NCI-H2081 treated with DMSO at 0.1 percent for 48 hours (cell line): ENCODE measurements at places on chromosomes 12 and 14.
A peak's percentile ranks its signal among the peaks of the same experiment; 100 is the strongest.

DNA sequence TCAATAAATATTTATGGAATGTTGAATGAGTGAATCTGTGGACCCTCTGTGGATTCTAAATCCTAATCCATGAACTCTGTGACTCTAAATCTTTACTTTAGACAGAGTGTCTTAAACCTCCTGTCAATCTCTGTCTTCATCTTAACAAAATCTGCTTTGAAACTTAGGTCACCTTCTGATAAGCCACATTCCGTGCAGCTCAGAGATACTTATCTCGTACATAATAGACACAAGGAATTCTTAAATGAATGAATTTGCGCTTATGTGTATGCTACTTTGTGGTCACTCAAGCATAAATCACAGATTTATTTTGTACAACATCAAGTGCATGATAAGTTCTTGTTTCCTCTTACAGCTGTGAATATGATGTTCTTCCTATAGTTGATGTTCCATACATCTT is 2.2 kb upstream of the KRAS start:
- DNase-seq = no peak

DNA sequence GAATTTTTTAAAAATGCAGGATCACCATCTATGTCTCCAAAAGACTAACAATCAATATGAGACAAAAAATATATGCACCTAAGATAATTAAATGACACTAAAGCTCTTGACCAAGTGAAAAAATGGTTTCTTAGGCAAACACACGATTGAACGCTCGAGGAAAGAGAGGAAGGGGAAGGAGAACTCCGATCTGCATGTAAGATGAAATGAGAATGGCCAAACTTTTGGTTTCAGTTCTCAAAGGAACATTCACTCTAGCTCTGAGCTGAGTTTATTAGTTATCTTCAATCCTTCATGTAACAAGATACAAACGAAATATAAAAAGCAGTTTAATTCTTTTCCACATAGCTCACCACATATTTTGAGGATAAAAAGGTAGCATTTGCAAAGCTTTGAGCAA is 2.8 kb downstream of the DYRK4 start:
- no peak for DNase-seq

DNA sequence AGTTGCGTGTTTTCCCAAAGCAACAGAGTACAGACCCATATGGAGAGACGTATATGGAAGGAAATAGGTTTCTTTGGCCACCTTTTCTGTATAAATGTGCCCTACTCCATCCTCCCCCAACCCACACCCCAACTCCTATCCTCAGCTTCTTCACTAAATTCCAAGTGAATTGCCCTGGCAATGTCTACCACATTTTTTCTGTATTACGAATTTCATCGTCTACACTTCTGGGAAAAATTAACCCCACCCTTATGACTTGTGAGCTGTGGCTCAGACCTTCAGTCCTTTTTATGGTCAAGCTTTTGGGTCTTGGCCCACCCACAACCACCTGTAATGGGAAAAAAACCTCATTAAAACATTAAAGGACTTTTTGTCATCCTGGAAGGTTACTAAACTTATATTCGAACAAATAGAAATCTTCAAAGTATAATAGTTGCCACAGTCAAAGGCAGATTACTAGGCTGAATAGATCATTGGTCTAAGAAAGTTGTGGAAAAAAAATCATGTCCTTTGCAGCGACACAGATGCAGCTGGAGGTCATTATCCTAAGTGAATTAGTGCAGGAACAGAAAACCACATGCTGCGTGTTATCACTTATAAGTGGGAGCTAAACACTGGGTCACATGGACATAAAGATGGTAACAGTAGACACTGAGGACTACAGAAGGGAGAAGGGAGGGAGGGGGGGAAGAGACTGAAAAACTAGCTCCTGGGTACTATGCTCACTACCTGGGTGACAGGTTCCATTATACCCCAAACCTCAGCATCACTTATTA is 15.7 kb upstream of the NFKBIA start:
- no peak for DNase-seq

DNA sequence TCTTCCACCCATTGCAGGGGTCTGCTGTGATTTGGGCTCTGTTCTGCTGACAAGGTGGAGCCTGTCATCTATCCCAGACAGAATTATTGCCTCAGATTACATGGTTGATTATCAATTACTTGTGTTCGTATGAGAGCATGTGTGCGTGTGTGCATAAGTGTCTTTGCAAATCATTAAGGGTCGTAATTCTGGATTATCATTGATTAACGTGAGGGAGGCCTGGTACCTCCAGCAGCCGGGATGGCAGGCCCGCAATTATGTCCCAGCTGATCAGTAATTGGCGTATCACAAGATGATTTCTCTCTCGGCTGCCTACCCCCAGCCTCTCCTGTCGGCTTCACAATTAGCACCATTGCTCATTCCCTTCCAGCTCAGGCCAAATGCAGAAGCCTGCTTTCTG is 29.6 kb upstream of the IRF2BPL start:
- no peak for DNase-seq

GRCh38 chr12:61504396-61505080 is 755.7 kb upstream of the USP15 start:
- no peak for DNase-seq

DNA sequence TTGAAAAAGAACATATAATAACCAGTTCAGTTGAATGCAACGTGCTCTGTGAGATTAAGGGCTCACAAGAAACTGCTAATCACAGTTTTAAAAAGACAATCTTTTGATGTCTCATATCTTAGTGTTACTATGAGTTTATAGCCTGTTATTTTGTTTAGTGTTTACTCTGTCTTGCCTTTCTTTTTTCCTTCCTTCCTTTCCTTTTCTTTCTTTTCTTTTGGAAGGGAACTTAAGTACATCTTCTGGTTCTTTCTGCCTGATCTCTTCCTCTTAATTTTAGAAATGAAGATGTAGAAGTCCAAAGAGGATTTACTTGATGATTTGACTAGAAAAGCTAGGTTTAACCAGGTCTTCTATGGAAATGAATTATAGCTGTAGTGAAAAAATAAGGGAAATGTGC is 38.2 kb downstream of the WNK1 start:
- no peak for DNase-seq

- no peak for DNase-seq
These were observed 235.4 kb downstream of the RASSF9 start for GRCh38 chr12:85600841-85601240.

- DNase-seq = no peak
These were observed 11.6 kb upstream of the HECTD1 start for GRCh38 chr14:31219169-31219568.

DNA sequence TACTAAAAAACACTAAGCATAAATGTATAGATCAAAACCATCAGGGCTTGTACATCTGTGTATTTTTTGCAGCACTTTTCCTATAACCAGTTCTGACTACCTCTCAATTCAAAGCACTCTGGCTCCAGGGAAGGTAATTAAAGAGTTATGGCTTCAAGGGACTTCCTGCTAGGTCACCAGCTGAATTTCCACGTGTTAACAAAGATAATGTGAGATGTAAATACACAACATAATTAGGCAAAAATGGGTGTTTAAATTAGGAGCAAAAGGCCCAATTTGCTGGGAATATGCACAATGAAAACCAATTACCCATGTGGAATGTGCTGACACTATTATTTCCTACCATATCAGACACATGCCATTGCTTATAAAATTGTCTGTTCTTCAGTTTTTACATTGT is 513.4 kb upstream of the FLRT2 start:
- peak; percentile 42 for DNase-seq

GRCh38 chr12:102913453-102914226 is 3.4 kb downstream of the PAH start:
- DNase-seq = no peak

DNA sequence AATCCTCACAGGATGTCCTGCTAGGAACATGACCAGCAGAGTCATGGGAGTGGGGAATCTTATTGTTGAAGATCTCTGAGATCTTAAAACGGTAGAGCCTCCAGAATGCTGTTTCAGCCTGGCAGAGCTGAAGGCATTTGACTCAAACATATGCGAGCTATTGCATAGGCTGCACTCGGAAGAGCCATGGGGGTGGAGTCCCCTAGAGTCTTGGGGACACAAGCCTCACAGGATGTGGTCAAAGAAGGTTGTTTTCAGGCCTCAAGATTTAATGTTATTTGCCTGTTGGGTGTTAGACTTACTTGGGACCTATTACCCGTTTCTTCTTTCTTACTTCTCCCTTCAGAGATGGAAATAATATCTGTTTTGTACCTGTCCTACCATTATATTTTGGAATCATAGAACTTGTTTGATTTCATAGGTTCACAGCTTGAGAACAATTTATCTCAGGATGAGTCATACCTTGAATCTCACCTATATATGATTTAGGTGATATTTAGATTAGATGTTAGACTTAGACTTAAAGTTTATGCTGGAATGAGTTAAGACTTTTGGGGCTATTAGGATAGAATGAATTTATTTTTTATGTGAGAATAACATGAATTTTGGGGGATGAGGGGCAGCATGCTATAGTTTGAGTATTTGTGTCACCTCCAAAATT is 172.2 kb upstream of the ATP2B1 start:
- DNase-seq = no peak

GRCh38 chr12:124805876-124806668 is 57.6 kb downstream of the SCARB1 start:
- DNase-seq = no peak

DNA sequence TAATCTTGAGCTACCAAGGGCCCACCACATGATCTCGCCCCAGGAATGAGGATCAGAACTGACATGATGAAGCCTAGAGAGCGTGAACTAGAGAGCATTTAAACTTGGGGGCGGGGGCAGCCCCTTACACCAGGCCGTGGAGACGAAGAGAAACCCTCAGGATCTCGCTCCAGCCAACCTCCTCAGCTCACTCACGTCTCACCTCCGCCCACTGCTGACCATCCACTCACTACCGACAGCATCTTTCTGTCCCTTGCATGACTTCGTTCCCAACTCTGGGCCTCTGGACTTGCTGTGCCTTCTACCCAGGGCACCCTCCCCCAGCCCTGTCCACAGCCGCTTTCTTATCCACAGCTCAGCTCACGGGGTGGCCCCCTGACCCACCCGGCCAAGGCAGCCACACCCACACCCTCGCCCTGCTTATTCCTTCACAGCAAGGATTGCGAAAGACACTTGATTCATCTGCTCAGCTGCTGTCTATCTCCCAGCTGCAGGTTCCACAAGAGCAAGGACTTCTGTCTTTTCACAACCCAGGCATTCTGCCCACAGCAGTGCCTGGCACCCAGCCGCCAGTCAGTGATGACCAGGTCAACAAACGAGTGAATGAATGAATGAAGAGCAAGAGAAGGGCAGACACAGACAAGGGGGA is 6.4 kb downstream of the STX2 start:
- no peak for DNase-seq

GRCh38 chr12:48002773-48003218 is 1.5 kb downstream of the COL2A1 start:
- no peak for DNase-seq

DNA sequence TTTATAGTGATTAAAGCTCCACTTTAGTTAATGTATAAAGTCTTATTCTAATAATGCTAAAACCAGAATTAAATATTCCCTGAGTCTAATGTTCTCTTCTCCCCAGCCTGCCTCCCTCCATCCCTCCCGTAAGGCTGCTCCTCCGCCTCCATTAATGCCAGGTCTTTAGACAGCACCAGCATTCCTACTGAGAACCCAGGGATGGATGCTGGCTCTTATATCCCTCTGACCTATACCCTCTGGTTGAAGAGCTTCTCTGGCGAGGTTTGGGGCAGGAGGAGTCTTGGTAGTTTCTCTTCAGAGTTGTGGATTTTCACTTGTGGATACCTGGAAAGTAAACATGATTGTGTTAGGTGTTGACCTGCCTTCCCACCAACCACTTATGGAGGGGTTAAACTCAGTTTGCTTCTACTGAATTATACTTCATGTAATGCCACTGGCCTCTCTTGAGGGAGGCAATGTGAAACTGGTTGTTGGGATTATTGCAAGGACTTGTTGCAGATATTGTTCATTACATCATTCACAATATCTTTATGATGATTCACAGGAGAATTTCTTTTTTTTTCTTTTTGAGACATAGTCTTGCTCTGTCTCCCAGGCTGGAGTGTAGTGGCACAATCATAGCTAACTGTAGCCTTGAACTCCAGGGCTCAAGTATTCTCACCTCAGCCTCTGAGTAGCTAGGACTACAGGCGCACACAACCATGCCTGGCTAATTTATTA is 11.1 kb upstream of the SMAGP start:
- DNase-seq = no peak

GRCh38 chr14:51131516-51131915 is 36.6 kb upstream of the TRIM9 start:
- DNase-seq = no peak

- no peak for DNase-seq
These were observed 27.6 kb downstream of the TCTN1 start for GRCh38 chr12:110641521-110641920.

DNA sequence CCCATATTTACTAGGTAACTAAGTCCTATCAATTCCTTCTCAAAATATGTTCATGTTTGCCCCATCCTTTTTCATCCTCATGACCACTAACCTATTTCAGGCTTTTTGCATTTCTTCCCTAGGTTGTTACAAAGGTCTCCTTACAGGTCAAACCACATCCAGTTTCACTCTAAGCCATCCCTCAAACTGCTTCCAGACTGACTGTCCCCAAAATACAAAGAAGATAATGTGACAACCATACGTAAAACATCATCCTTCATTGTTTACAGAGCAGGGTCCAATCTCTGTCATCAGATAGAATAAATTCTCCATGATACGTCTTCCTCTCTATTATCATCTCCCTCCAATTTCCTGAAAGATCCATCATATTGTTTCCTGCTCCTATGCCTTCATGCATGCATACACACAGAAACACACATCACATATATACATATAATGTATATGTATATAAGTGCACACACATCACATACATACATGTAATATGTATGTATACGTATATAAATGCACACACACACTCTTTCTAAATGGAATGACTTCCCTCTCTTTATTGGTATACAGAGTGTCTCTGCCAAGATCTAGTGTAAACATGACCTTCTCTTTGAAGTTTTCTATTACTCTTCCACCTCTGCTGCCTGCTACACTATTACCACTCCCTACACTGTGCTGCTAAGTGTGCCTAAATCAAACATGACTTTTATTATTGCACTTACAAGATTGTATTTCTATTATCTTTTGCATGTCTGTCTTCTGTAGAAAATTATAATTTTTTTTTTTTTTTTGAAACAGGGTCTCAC is 30.7 kb upstream of the EPS8 start:
- no peak for DNase-seq

GRCh38 chr14:53156238-53156637 is 3.1 kb upstream of the DDHD1 start:
- DNase-seq = peak; percentile 12

DNA sequence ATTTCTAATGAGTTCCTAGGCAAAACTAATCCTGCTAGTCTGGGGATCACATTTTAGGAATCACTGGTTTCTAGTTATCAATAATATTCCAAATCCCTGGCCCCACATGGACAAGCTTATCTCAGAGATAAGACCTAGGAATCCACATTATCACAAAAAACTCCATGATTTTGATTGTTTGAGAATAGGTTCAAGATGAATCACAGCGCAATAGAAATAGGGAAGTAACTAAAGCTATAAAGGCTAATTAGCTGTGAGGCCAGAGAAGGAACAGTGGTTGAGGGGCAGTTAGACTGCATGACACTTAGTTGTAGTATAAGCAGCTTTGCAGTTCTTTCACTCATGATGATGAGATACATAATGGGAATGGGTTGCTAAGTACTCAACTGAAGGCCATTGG is 13.1 kb upstream of the ATP5F1B start:
- no peak for DNase-seq
